ENCODE measurements at places on chromosomes 2 and 18.

GRCh38 chr2:85269959-85270358 lies 57.8 kb downstream of the TGOLN2 start:
- DNase-seq: no peak

DNA sequence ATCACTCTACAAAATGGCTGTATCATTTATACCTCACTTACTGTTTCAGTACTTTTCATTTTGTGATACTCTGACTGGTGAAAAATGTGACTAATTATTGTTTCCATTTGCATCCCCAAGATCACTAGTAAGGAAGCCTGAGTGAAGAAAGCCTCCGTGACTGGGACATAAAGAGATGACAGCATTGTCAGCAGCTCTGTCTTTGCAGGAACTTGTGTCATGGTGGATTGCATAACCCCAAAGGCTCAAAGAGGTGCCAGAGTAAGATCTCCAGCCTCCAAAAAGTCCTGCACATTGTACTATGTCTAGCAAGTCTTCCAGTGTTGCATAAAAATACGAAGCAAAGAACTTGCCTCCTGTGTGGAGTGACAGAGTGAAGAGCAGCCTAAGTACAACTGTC lies 187.5 kb upstream of the CRIM1 start:
- DNase-seq: no peak

- DNase-seq: no peak
Observed at GRCh38 chr2:61582165-61582564, 44.0 kb upstream of the XPO1 start.

DNA sequence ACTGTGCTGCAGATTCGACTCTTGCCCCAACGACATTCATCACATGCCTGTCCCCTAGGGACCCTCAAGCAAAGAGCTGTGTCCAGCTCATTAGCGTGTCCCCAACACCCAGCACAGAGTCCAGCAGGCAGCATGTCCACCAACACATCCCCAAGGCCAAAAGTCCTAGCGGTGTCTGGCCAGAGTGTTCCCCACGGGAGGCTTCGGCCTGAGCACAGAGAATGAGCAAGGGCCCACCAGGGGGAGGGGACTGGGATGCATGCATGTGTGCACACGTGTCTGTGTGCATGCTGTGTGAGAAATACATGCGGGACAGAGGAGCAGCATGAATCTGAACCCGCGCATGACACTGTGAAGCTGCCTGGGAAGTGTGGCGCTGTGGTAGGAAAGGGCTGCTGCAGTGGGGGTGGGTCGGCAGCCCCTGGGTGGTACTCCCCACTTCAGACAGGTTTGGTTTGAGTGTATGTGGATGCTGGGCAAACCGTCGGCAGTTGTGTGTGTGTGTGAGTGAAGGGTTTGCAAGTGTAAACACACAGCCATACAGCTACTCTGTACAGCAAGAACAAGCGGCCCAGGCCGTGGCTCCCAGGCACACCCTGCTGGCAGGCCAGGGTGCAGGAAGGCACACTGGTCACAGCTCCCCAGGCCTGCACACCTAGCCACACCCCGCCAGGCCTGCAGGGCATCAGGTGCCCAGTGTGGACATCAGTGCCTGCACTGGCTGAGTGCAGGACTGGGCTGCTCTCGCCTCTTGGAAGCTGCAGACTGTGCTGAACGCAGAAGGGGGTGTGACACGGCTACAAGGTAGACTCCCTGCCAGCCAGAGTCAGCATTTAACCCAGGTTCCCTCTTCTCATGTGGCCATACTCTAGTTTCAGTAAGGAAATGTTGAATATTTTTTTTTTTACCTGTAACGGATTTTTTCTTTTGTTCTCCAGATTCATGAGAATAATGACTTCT lies 19.5 kb upstream of the HES6 start:
- DNase-seq: no peak

- DNase-seq: no peak
Observed at GRCh38 chr2:34787341-34787740, 1188.2 kb upstream of the FAM98A start.

DNA sequence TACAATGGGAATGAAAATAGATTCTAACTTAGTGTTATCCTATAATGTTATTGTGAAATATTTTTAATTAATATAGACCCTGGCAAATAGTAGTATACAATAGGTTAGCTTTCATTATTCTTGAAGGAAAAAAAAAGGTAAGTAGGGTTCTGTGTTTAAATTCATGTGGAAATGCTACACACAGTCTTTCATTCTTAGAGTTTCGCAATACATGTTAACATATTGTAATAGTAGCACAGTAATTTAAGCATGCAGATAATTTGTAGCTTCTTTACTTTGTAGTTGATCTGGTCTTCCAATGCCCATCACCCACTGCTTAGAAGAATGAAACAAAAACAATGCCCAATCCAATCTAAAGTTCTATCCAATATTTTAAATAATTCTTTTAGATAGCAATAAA lies 54.8 kb upstream of the MSTN start:
- DNase-seq: no peak

DNA sequence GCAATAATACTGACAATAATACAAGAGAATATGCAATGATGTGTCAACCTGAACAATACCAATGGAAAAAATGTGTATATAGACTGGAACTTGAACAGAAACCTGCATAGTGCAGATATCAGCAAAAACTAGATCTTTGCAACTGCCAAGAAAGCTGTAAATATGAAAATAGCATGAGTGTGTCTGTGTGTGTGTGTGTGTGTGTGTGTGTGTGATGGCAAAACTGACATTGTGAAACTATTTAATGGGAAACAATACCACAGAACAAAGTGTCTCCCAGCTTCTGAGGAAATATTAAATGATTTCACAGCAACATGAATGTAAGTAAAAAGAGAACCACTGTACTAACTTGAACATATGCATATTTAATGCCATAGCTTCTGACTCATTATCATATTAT lies 558.2 kb upstream of the LINC00305 start:
- DNase-seq: no peak

DNA sequence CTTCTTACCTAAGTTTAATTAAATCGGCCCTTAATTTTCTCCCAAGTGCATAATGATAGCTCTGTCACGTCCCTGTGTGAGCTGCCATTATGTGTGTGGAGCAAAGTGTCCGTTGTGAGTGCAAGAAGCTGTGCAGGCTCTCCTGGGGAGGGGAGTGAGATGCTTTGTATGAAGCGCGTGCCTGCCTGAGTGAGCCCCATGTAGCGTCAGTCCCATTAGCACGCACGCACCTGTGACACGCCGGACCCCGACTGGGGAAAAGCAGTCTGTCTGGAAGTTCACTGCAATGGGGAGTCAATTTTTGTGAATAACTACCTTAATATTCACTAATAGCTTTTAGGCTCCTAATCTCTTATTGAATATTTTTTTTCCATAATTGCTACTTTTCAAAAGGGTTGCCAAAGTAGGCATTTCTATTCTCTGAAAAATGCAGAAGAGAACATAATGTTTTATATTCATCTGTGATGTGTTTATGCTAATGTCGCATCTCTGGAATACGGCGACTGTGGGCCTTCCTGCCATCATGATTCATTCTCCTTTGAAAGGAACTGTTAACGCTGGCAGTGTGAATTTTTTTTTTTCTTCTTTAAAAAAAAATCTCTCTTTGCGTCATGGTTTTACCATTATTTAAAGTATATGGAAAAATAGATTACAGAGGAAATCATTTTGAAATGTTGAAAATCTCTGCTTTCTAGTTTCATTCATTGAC lies 157.7 kb downstream of the COL4A4 start:
- no peak for DNase-seq

DNA sequence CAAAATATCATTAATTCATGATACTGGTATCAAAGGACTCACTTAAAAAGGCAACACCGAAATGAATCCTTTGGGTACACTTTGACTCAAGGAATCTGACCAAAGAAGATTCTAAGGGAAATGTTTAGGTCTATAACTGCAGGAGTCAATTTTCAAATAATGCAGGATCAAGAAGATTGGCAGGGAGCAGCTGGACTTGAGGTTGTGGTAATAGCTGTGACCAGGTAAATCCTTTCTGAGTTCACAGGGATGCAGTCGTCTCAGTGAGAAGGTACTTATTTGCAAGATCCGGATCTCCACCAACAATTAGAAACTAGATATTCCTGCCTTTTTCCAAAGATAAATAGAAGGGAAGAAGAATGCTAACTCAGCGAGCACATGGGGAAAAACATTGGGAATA lies 96.9 kb downstream of the SCN9A start:
- DNase-seq: no peak

- no peak for DNase-seq
Observed at GRCh38 chr2:20515290-20516220, 68.7 kb downstream of the RHOB start.

GRCh38 chr18:11666176-11666575 lies 22.9 kb upstream of the GNAL start:
- DNase-seq: no peak

DNA sequence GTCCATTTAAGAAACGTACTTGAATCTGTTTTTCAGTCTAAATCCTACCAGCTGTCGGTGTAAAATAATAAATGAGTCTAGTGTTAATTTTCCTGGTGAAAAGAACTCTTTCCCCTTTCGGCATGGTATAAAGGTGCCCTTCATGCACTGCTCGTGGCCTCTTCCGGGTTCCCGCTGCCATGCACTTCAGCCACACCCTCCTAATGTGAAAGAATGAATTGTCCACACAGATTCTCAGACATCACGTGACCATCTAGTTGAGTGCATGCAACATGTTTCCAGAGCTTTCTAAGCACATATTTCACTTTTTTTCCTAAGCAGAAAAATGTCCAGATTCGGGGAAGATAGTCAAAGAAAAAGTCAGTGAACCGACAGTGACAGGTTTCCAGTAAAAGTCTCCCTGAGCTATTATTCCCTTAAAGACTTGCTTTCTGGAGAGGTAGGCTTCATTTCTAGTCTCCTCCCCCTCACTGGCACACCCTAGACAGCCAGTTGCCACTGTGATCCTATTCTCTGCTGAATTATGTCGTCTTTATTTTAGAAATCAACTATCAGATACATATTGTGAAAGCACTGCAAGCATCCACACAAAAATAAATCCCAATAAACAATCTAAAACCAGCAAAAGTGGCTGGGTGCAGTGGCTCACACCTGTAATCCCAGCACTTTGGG lies 65.9 kb upstream of the RPL31 start:
- DNase-seq: no peak

DNA sequence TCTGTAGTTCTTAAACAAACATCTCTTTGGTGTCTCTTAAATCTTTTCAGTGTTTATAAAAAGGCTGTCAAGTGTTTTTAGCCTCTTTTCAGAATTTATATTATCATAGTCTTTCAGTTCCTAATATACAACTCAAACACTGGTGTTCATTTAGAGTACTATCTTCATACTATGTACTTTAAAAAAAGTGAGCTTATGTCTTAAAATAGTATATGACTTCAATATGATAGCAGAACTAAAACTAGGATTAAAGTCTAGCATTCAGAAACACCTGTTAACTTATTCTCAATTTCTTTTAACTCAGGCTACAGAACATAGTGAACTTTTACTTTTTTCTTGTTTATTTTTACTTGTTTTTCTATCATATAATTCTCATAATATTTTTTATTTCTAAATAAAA lies 14.7 kb upstream of the IKZF2 start:
- no peak for DNase-seq
